ENCODE measurements at places on chromosomes 3 and 15.

- no peak for DNase-seq
Observed at GRCh38 chr15:64895285-64896065, 16.2 kb upstream of the ANKDD1A start.

GRCh38 chr3:13497386-13497785 lies 17.3 kb downstream of the HDAC11 start:
- no peak for DNase-seq

- no peak for DNase-seq
Observed at GRCh38 chr15:83491486-83491885, 44.3 kb downstream of the SH3GL3 start.

GRCh38 chr3:107271787-107272387 lies 105.4 kb upstream of the CCDC54 start:
- peak; percentile 41 for DNase-seq

DNA sequence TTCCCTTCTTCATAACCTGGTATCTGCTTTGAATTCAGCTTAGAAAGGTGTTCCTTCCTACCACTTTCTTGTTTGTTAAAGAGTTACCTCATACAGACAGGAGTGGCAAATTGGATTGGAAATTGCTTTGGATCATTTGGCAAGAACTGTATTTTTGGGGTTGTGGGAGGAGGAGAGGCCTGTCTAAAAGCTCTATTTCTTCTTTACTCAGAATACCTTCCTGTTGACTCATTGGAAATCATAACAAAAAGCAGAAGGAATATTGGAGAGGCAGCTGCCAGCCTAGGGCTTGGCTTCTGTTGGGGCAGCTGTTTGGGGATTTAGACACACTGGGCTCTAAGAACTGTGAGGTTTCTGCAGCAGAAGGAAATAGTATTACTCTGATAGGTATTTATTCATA lies 14.2 kb downstream of the IQGAP1 start:
- DNase-seq, result no peak

DNA sequence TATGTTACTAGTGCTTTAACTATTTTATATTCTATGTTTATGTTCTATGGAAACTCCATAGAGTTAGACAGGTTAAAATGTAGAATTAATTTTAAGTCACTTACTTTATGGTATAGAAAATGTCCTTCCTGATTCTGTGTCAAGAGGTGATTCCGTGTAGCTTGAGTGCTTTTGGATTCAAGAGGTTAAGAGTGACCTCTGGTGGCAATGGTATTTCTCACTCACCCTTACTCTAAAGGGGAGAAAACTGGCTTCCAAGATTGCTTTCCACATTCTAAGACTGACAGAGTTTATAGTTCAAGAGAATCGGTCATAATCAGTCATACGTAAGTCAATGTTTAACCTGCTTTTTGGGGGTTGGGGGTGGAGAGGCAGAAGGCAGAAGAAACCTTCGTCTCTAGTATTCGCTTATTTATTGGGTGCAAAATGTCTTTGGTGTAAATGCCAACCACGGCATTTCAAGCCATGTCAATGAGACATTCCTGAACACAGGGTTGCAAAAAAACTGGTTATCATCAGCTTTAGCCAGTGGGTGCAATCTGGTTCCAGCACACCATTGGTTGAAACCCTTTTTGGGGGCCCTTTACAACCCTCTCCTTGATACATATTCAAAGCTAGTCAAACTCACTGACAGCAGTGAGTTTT lies 92.0 kb upstream of the VGLL3 start:
- peak; percentile 29 for DNase-seq

GRCh38 chr3:70658513-70659310 lies 346.3 kb upstream of the MDFIC2 start:
- no peak for DNase-seq
